ENCODE measurements at places on chromosomes 2 and 18. TPM values are rescaled to one million over a fixed set of nuclear protein-coding genes. Genes with fewer than 3 reads are reported as not detected.

DNA sequence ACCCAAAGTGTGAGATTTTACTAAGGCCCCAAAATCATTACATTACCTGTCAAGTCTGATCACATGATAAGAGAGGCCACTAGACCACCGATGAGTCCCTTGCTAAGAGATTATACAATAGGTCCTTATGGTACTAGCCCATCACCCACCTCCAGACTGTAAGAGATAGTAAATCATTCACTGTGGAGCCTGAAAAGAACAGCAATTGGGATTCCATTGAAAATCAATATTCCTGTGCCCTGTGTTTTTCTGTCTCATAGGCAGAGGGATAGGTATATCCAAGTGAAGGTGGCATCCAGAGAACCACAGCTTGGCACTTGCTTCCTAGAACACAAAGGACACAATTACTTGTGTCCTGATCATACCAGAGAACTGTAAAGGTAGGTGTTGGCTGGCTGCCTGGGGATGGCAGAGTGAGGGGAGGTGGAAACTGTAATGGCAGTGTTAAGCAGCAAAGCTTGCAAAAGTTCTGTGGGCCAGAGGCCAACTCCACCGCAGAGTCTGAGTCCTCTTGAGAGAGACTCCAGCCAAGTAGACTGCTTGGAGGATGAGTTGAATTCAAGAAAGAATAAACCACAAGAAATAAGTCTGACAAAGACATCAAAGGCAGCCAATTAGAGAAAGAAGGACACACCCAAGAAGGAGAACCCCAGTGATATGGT is 102.0 kb upstream of the PIEZO2 start:
- no peak for DNase-seq

GRCh38 chr18:79935925-79936324 is 15.5 kb downstream of the SLC66A2 start:
- no peak for DNase-seq

- no peak for DNase-seq
Observed at GRCh38 chr2:236915186-236915585, 170.5 kb upstream of the COPS8 start.

DNA sequence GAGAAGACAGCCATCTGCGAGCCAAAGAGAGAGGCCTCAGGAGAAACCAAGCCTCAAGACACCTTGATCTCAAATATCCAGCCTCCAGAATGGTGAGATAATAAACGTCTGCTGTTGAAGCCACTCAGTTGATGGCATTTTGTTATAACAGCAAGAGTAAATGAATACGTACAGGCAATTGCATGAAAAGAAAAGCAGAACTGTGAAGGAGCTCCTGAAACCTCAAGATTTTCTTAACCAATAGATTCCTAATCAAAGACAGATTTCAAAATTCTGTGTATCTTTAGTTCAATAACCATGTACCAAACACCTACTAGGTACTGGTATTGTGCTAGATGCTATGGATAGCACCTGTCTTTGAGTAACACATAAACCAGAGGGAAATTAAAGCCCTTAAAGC is 139.5 kb downstream of the PIEZO2 start:
- DNase-seq: no peak

GRCh38 chr2:179354296-179354695 is 89.7 kb upstream of the SESTD1 start:
- no peak for DNase-seq

- no peak for DNase-seq
Observed at GRCh38 chr2:167692191-167692590, 555.2 kb downstream of the STK39 start.

DNA sequence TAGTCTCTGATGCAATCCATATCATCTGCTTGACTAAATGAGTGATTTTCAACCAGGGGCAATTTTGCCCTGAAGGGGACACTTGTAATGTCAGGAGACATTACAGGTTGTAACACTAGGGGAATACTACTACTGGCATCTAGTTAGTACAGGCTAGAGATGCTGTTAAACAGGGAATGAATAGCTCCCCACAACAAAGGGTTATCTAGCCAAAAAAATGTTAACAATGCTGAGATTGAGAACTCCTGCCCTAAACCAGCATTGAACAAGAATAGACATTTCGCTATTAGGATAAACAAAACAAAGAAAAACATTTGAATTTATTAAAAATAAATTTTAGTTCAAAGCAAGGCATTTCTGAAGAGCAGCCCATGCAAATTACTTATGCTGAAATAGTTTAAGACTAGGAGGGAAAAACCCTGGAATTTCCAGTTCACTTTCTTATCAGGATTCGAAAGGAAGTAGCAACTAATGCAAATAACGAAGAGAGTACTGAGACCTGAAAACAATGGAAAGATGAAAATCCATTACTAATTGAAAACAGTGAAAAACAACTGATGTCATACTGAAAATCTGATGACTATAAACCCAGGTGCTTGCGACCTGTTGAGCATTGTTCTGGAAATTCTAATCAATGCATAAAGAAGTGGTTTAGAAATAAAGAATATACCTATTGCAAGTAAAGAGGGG is 53.1 kb downstream of the CAB39 start:
- DNase-seq: no peak

- DNase-seq: no peak
Observed at GRCh38 chr18:79935499-79935898, 16.0 kb downstream of the SLC66A2 start.

DNA sequence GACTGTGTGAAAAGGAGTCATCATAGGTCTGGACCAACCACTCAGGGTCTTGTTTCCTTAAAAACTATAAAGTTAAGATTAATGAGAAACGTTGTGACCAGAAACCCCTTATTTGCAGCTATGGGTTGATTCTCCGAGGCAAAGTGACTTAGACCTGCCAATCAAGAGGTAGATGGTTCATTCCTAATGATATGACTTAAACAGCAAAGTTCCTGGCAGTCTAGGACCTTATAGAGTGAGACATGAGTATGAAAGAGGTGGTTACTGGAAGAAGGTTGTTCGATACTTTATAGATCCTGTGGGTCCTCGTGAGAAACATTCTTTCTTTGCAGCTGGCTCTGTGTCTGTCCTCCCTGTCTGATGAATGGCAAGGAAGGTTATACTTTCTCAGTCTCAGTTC is 8.0 kb downstream of the SFXN5 start:
- no peak for DNase-seq

DNA sequence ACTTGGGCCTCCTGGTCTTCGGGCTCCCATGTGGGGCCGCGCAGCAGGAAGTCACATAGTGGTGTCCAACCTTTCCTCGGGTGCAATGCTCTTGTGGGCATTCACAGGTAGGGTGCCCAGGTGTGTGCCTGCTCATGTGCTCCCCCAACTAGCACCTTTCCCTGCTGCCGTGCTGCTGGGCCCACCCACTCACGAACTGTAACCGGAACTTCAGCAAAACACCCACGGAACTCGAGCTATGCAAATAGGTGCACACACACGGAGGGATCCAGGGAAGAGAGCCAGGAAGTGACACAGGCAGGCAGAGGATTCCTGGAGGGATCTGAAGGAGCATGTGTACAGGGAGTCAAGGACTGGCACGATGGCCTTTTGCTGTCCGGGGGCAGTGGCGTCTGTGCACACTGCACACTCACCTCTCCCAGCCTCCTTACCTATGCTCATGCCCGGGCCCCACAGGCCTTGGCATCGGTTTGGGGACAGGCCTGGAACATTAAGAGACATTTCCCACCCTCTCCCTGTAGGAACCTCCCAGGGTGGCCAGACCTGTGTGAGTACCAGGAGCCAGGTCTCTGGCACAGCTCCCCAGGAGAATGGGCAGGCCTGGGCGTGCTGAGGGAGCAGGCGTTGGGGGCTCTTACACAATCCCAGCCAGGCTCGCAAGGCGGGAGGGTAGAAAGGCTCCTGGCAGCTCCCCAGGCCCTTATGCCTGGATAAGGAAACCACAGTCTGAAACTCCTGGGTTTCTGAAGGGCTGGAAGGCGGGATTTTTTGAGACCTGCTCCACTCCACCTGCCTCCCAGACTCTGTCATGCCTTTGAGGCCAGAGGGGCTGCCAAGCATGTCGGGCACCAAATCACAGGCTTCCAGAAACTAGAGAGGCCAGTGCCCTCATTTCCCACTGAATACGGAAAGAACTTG is 6.6 kb upstream of the PTMA start:
- no peak for DNase-seq

GRCh38 chr18:31558567-31558966 is 33.1 kb upstream of the TTR start:
- DNase-seq: no peak

GRCh38 chr2:61214171-61214570 is 52.2 kb downstream of the C2orf74 start:
- no peak for DNase-seq

GRCh38 chr18:36950282-36950681 is 121.4 kb downstream of the KIAA1328 start:
- DNase-seq: no peak

- no peak for DNase-seq
Observed at GRCh38 chr2:68807821-68808266, 63.4 kb downstream of the BMP10 start.

DNA sequence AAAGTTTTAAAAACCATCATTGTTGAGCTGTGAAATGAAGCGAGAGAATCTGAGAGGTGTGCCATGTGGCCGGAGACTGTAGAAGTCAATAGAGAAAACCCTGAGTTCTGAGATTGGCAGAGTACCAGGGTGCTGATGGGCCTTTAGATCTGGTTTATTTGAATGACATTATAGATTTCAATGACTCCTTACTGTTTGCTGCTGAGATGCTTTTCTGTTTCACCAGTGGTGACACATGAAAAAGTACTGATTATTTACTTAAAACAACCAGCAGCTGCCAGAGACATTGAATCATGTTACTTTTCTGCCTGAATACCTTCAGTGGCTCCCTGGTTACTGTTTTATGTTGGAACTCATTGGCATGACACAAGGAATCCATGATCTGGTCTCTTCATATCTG is 602.7 kb upstream of the ZNF804A start:
- DNase-seq: no peak

DNA sequence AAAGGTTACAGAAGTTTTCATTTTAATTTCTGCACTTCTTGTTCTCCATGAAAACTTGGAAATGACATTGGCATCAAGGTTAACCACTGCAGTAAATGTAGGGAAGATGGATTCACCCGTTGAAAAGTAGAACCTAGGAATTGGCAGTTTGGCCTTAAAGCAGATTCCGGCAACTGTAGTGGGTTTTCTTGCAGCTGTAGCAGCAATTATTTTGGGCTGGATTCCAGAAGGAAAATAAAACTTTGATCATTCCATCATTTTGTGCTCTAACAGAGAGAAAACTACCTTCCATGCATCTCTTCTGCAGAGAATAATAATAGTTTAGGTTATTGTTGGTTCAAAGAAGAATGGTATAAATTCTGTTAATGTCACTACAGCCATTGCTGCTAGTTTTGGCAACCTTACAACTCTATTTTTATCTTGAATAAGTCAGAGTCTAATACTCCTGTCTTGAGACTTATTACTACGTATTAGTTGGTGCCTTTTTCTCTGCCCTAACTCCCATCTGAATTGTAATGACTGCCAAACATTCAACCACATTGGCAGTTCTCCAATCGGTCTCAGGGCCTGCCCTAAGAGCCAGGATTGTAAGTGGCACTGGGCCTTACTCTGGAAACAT is 178.1 kb upstream of the PIEZO2 start:
- DNase-seq: peak; percentile 16

GRCh38 chr2:58558881-58559280 is 317.8 kb upstream of the FANCL start:
- no peak for DNase-seq

GRCh38 chr2:127589358-127589757 is 53.9 kb downstream of the MYO7B start:
- DNase-seq: no peak

DNA sequence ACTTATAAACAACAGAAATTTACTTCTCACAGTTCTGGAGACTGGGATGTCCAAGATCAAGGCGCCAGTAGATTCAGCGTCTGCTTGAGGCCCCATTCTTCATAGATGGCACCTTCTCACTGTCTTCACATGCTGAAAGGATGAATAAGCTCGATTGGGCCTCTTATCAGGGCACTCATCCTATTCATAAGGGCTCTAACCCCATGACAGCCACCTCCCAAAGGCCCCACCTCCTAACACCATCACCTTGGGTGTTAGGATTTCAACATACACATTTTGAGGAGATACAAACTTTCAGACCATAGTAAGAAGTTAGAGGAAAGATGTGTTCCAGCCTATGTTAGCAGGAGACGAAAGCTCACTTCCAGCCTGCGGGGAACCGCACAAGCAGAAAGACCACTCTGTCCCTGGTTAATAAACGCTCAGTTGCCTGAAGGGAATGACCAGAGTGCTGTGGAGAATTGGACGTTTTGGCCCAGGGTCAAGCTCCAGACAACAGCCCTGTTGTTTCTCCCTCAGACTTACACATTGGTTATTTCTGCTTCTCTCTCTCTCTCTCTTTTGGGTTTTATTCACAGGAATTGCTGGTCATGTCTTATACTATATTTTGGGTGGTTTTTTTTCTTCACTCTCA is 90.3 kb downstream of the MAPRE2 start:
- no peak for DNase-seq

GRCh38 chr2:8412082-8412481 is 269.8 kb upstream of the ID2 start:
- DNase-seq: no peak

- DNase-seq: no peak
Observed at GRCh38 chr2:14350856-14351255, 281.7 kb upstream of the LRATD1 start.

DNA sequence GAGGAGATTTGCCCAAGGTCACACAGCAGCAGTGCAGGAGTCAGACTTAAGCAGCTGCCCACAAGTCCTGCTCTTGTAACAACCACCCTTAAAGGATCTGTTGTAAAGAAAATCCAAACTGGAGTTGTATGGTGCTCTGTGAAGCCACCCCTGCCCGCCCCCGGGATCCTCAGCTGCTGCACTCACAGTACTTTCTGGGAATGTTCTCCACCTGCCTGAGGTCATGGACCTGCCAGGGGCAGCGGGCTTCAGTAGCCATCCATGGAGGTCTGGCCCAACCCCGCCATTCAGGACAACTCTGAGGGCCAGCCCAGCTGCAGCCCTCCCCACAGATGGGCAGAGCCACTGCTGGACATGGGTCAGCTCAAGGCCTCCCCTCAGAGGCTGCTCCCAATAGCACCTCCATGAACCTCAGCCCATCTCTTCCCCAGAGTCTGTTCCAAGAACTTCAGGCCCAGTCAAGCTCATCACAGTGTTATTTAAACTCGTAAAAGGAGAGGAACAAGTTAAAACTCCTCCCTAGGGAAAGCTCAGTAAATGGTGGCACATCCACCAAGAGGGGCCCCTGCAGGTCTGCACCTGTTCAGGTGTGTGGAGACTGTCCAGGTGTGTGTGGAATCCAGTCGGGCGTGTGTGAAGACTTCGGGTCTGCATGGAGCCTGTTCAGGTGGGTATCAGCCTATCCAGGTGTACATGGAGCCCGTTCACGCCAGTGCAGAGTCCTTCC is 39.4 kb upstream of the GPC1 start:
- DNase-seq: no peak

- DNase-seq: no peak
Observed at GRCh38 chr18:55114876-55115275, 155.6 kb upstream of the CCDC68 start.

The BAZ2B gene
- total RNA-seq: 30.8 TPM

The NEU4 gene
- not detected for total RNA-seq

The PPP1R1C gene
- total RNA-seq: 27.3 TPM

The IFT172 gene
- 13.8 TPM for total RNA-seq

The GRHL1 gene
- 1.3 TPM for total RNA-seq

The ASTL gene
- total RNA-seq: not detected

The CCBE1 gene
- total RNA-seq: 1.5 TPM

The CAPN14 gene
- total RNA-seq: 0.42 TPM

The PRADC1 gene
- total RNA-seq: 78.4 TPM

The TSGA10 gene
- 1.8 TPM for total RNA-seq

The C2orf80 gene
- total RNA-seq: not detected

The IL36RN gene
- not detected for total RNA-seq

The MATN3 gene
- total RNA-seq: not detected

The PROKR1 gene
- not detected for total RNA-seq

The LIPG gene
- total RNA-seq: 0.97 TPM

The BARD1 gene
- 15.5 TPM for total RNA-seq

The GPR35 gene
- total RNA-seq: 2.0 TPM

The AMER3 gene
- total RNA-seq: not detected

Data from heart right ventricle (tissue), 16 donors.